ENCODE measurements at places on chromosomes 7 and 10.

- no peak for DNase-seq
Measured at GRCh38 chr7:69147631-69148030, 450.6 kb upstream of the AUTS2 start.

DNA sequence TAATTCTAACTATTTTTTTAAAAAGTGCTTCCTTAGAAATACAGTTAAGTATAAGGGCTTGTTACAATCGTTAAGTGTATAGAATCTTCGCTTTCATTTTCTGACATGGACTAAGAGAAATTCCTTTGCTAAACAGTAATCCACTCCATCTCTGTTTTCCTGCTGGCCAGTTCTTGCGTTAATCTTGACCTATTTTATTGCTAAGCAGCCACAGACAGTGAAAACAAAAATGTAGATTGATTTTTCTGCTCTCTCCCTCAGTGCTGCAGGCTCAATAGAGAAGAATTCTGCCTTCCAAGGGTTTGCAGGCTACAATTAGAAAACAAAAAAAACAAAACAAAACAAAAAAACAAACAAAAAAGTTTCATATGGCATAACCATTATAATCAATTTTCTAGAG, 310.4 kb upstream of the ADARB2 start:
- no peak for DNase-seq

GRCh38 chr10:49644035-49644646, 30.3 kb downstream of the CHAT start:
- DNase-seq: no peak

DNA sequence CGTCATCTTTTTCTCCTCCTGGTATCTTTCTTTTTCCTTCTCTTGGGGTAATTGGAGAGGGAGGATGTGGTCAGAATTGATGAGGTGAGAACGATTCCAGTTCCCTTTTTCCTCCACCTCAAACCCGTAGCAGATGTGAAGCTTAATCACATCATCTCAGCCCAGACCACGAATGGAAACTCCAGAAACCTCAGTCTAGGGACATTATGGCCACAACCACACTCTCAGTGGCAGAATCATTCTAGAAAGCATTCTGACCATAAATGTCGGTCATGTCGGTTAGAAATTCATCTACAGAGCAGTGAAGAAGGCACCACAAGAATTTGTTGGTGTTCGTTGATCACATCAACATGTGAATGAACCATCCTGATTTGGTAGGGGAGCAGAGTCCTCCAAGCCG, 78.7 kb downstream of the GATA3 start:
- DNase-seq: no peak

DNA sequence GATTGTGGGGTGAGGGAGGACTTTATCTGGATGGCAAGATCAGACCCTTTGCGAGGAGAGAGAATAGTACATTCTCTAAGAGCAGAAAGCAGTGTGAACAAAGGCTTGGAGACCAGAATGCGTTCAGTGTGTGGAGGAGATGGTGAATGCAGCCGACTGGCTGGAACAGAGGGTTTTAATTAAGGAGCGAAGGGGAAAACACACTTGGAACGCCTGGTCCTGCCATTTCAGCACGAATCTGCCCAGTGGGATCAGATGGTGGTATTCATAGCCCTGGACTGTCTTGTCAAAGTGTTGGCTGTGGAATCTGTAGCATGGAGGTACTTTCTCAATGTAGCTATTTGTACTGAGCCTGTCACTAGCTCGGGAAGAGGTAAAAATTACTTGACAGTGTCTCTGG, 260.9 kb downstream of the SLC25A13 start:
- DNase-seq: no peak

- no peak for DNase-seq
Measured at GRCh38 chr10:63206997-63207811, 74.1 kb downstream of the NRBF2 start.

DNA sequence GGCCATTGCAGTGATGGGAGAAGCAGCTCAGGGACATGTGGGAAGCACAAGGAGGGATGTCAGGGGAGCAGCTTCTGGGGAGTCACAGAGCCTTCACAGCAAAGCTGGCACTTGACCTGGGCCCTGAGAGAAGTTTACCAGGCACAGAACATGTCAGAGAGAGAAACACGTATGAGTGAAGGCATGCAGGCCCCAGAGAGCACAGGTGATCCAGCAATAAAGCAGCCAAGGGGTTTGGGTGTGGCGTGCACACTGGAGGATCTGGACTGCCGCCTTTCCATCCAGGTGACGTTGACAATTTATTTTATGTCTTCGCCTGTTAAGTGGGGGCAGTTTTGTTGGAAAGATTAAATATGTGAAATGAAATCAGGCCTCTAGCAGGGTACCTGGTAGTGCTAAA, 252.6 kb upstream of the COBL start:
- peak; percentile 60 for DNase-seq

DNA sequence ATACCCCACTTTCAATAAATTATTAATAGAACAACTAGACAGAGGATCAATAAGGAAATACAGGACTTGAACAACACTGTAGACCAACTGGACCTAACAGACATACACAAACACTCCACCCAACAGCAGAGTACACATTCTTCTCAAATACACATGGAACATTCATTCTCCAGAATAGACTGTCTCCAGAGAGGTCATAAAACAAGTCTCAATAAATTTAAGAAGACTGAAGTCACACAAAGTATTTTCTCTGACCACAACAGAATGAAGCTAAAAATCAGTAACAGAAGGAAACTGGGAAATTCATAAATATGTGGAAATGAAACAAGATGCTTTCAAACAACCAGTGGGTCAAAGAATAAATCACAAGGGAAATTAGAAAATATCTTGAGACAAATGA, 119.8 kb downstream of the SMURF1 start:
- no peak for DNase-seq

GRCh38 chr7:133754708-133755107, 372.4 kb upstream of the LRGUK start:
- DNase-seq: no peak

GRCh38 chr7:28729281-28729680, 228.8 kb downstream of the TRIL start:
- no peak for DNase-seq

- DNase-seq: no peak
Measured at GRCh38 chr10:131004276-131004675, 307.2 kb downstream of the TCERG1L start.

GRCh38 chr10:130333185-130333584, 197.0 kb downstream of the GLRX3 start:
- no peak for DNase-seq

- no peak for DNase-seq
Measured at GRCh38 chr7:64618785-64619456, 47.0 kb upstream of the ZNF107 start.

- DNase-seq: no peak
Measured at GRCh38 chr7:587767-588166, 68.1 kb upstream of the PDGFA start.

GRCh38 chr10:84665883-84666463, 337.6 kb downstream of the CCSER2 start:
- no peak for DNase-seq

- no peak for DNase-seq
Measured at GRCh38 chr7:39428221-39428620, 138.0 kb upstream of the YAE1 start.

GRCh38 chr10:84715911-84716310, 387.5 kb downstream of the CCSER2 start:
- no peak for DNase-seq

GRCh38 chr7:77837275-77837674, 38.7 kb downstream of the PHTF2 start:
- no peak for DNase-seq

GRCh38 chr10:85665681-85666080, 700.9 kb downstream of the GRID1 start:
- DNase-seq: no peak

DNA sequence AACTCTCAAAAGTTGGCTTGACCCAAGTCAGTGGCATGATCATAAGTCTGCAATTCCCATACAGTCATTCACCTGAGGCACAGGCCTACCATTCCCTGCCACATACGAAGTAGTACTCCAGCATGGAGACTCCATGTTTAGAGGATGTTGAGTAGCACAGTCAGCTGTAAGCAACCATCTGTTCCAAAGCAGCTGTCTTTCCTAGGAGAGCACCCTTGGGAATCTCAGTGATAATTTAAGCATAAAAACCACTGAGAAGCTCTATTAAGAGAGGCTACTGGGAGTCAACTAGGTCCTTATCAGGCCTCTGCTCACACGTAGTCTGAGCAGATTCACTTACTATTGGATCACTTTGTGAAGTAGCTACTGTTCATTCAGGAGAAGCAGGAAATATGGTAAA, 61.6 kb upstream of the UNC5B start:
- no peak for DNase-seq

DNA sequence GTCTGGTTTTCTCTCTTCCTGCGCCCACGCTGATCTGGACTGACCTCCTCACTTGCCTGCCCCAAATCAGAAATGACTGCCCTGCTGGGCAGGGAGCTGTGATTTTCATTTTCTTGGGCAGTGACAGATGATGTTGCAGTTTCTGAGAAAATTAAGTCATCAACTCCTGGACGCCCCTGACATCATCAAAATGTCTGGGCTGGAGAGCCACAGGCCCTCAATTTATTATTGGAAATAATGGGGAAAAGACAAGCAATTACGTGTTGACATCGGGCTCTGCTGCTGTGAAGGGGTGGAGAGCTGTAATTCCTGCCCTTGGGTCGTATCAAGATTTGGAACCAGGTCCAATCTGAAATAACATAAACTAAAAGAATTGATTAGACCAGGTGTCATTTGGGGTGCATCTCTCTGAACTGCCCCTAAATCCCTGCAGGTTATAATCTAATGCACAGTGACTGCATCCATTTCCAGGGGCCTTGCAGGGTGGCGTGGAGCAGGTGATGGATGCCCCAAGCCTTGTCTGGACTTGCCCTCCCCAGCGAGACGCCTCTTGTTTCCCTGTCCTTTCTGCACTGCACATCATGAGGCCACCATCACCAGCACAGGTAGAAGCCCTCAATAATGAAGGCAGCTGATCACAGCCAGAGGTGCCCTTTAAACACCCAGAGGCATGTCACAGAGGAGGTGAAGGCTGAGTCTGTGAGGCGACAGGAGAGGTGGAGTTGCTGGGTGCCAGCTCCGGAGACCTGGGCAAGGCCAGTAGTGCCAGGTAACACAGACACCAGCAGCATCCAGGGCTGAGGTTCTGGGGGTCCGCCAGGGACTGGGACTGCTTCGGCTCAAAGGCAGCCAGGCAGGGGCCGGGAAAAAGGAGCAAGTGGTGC, 98.7 kb downstream of the HTR5A start:
- DNase-seq: peak; percentile 75

GRCh38 chr7:149041350-149041749, 13.0 kb upstream of the PDIA4 start:
- DNase-seq: no peak

DNA sequence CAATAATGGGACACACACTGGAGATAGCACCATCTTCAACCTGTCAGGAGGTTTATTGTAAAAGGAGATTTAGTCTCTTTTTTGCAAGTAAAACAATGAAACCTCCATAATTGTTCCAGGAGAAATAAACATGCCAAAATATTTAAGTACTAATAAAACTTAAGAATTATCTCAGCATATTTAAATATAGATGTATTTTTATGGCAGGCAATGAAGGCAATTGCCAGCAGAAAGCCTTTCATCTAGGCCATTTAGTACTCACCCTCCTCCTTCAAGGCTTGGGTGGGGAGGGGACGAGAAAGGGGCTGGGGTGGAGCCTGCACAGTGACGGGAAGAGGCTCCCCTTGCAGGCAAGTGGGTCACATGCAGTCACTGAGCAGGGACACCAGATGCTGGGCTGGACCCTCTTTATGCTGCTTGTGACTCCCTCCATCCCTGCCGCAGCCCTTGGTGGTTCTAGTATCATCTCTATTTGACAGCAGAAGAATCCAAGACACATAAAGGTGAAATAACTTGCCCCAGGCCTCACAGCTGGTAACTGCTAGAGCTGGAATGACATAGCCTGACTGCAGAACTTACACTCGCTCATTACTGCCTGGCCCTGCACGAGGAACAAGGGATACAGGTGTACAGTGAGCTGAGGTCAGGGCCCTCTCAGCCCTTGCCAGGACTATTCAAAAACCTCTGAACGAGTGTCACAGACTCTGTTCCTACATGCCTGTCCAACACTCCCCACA, 449.5 kb upstream of the ZMIZ1 start:
- DNase-seq: no peak

DNA sequence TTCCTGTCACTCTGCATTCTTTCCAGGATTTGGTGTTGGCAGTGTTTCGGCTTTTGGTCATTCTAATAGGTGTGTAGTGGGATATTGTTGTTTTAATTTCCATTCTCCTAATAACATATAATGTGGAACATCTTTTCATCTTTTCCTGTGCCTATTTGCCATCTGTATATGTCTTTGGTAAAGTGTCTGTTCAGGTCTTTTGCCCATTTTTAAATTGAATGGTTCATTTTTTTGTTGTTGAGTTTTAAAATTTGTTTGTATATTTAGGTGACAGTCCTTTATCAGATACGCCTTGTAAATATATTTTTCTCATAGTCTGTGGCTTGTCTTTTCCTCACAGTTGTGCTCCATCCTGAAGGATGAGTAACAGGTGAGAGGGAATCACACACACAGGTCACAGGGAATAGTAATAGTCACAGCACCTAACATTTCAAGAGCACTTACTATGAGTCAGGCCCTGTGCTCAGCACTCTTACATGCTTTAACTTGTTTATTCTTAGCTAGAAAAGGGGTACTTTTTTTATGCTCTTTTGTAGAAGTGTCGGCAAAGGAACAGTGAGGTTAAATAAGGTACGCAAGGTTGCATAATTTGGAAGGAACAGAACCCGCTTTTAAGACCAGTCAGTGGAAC, 117.1 kb upstream of the GATA3 start:
- no peak for DNase-seq

DNA sequence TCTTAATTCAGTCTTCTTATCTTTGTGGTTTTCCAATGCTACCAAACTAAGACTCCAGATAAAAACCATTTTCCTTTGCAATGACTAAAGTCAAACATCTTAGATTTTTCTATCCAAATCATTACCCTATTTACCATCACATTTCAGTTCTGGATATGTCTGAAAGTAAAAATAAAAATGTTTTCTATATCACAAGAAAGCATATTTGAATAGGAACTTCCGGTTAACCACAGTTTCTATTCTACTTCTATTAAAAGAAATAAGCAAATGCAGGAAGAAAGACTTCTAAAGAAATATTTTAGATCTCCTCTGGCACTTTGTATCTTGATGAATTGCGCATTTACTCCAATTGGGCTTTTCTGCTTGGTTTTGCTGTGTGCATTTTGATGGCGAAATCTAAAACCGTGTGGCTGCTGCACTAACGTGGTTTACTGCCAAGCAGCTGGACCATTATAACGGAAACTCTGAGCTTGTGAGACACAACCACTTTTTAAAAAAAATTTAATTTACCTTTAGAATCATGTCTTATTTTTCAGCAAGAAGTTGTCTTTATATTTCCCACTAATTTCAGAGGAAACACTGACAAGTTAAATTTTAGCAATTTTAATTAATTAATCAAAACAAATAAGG, 146.1 kb downstream of the VPS50 start:
- DNase-seq: no peak
